Effector memory CD8-positive, alpha-beta T cell (primary cell): ENCODE measurements at places on chromosomes 6 and 20.

GRCh38 chr6:168160506-168161370 lies 81.7 kb upstream of the FRMD1 start:
- no peak overlapping the region for H3K4me3 ChIP-seq
- H3K27ac ChIP-seq: no peak overlapping the region
- H3K36me3 ChIP-seq: no peaks in the 10 kb centered on the region
- peaks cover 36% of the 10 kb centered on the region for H3K27me3 ChIP-seq
- no peak for DNase-seq
- H3K4me1 ChIP-seq: no peaks in the 10 kb centered on the region

GRCh38 chr20:1375515-1375914 lies 17.3 kb downstream of the FKBP1A start:
- no peak for DNase-seq
- H3K4me1 ChIP-seq: peaks cover 55% of the 10 kb centered on the region
- H3K4me3 ChIP-seq: no peak overlapping the region
- H3K36me3 ChIP-seq: peaks cover 43% of the 10 kb centered on the region

GRCh38 chr6:26552640-26553188 lies 14.5 kb downstream of the HMGN4 start:
- no peak overlapping the region for H3K27ac ChIP-seq
- H3K4me3 ChIP-seq: no peak overlapping the region
- no peak for DNase-seq
- peaks cover 3% of the 10 kb centered on the region for H3K36me3 ChIP-seq

DNA sequence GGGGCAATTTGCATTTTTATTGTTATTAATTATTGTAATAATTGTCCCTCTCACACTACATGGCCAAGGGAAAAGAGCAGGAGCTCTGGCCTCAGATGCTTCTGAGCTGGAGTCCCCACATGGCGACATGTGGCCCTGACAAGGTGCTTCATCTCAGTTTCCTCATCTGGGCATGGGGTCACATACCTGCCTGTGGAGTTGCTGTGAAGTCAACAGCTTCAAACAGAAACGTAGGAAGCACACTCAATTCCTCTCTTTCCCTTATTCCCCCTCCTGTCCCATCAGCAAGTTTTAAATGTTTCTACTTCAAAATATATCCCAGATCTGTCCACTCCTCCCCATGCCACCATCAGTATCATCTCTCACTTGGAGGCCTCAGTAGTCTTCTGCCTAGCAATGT lies 8.7 kb downstream of the CPNE5 start:
- H3K27ac ChIP-seq: no peak overlapping the region
- peaks cover 3% of the 10 kb centered on the region for H3K36me3 ChIP-seq
- H3K4me3 ChIP-seq: no peak overlapping the region
- DNase-seq: no peak

- peaks cover 70% of the 10 kb centered on the region for H3K36me3 ChIP-seq
- no peaks in the 10 kb centered on the region for H3K27me3 ChIP-seq
- no peak overlapping the region for H3K4me3 ChIP-seq
- no peak for DNase-seq
- H3K4me1 ChIP-seq: no peaks in the 10 kb centered on the region
These were observed 28.8 kb upstream of the PLCG1 start for GRCh38 chr20:41108531-41108930.

DNA sequence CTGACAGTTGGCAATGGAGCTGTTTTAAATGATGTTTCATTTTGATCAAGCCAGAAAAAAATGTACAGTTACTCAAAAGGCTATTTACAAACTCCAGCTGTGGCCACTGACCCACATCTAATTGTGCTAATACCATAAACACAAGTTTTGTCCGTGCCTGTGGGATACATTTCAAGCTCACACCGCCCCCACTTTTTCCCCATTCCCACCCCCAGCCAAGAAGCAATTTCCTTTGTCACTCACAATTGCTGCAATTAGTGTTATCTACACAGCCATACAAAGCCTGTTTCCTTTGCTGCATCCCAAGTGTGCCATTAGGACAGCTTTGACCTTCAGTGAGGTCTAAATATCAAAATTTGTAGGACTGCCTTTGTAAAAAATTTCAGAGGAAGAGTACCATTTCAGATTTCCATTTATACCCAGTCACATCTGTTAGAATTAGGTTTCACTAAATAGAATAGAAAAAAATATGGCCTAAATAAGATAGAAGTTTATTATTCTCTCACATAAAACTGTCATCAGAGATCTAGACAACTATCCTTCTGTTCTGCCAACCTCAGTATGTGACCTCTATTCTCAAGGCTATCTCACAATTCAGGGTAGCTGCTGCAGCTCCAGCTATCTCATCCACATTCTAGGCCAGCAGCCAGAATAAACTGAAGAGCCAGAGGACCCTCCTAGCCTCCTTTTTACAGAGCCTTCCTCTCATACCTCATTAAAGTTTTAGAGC lies 202.6 kb downstream of the NFATC2 start:
- peaks cover 3% of the 10 kb centered on the region for H3K4me1 ChIP-seq
- H3K27me3 ChIP-seq: peaks cover 17% of the 10 kb centered on the region
- peaks cover 4% of the 10 kb centered on the region for H3K36me3 ChIP-seq
- H3K27ac ChIP-seq: no peak overlapping the region
- no peak overlapping the region for H3K4me3 ChIP-seq

DNA sequence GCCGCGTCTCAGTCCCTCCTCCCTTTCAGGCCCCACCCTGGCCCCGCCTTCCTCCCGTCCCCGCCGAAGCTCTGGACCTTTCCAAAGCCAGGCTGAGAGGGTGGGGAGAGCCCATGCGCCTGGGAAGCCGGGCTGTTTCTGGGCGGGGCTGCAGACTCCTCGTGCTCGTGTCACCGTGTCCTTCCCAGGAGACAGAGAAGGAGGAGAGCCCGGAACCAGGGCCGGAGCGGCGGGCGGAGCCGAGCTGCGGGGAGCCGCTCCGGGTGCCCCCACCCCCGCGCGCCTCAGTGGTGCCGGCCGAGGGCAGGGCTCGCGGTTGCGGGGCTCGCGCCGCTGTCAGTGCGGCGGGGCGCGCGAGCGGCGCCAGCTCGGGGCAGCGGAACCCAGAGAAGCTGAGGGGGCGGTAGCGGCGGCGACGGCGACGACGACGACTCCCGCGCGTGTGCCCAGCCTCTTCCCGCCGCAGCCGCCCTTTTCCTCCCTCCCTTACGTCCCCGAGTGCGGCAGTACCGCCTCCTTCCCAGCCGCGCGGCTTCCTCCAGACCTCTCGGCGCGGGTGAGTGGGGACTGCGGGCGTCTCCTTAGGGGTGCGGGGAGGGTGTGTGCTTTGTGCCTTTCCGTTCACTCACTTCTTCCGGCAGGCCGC lies at the start of gene RALY:
Gene RALY, plus strand, starts transcription at position 336 of the 646 bp plus-strand sequence. CDS start 78,164 bp downstream, outside the sequence.
- peaks cover 51% of the 10 kb centered on the region for H3K4me1 ChIP-seq
- H3K27me3 ChIP-seq: no peaks in the 10 kb centered on the region
- H3K27ac ChIP-seq: peak within 1 kb of the TSS; percentile 96
- H3K36me3 ChIP-seq: peaks cover 30% of the 10 kb centered on the region

DNA sequence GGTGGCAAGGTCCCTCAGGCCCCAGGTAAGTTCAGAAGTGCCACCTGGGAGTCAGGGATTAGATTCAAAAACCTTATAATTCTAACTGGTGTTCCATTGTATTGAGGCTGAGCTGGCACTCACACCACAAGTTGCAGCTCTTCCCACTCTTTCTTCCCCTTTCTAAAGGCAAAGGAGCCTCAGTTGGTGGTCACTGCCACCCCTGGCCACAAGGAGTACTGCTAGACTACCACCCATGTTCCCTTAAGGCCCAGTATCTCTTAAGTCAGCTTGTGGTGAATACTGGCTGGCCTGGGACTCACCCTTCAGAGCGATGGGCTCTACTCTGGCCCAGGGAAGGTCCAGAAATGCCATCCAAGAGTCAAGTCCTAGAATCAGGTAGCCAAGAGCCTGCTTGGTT lies 421.1 kb upstream of the KHDRBS2 start:
- no peaks in the 10 kb centered on the region for H3K27me3 ChIP-seq
- H3K27ac ChIP-seq: no peak overlapping the region
- no peaks in the 10 kb centered on the region for H3K36me3 ChIP-seq
- DNase-seq: no peak

GRCh38 chr6:148193063-148193680 lies 149.5 kb upstream of the SASH1 start:
- peaks cover 19% of the 10 kb centered on the region for H3K27me3 ChIP-seq
- no peak overlapping the region for H3K4me3 ChIP-seq

DNA sequence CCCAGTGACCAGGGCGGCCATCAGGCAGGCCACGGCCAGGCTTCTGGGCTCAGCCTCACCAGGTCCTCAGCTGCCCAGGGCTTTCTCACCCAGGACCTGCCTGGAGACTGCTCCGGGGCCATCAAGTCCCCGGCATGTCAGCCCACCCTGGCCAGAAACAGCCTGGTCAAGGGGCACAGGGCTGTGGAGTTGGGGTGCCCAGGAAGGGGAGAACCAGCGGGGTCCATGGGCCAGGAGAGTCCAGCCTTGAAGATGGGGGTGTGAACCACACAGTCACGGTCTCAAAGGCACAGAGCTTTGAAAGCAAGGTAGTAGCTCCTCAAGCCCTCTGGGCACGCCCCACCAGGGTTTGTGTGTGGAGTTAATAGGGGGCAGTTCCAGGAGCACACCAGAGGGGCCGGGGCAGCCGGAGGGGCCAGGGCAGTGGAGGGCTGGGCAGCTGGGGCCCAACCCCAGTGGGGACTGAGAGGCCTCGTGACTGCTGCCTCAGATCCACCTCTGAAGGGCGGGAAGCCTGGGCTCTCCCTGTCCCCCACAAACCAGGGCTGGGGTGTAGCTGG lies 48.0 kb upstream of the BHLHE23 start:
- no peak overlapping the region for H3K27ac ChIP-seq
- H3K4me1 ChIP-seq: no peaks in the 10 kb centered on the region
- no peak for DNase-seq
- H3K27me3 ChIP-seq: peaks cover 26% of the 10 kb centered on the region

GRCh38 chr20:57849121-57849520 lies 139.3 kb upstream of the PMEPA1 start:
- H3K27me3 ChIP-seq: peaks cover 11% of the 10 kb centered on the region
- no peak overlapping the region for H3K4me3 ChIP-seq
- DNase-seq: no peak
- H3K27ac ChIP-seq: no peak overlapping the region
- H3K36me3 ChIP-seq: peaks cover 3% of the 10 kb centered on the region

GRCh38 chr6:108872141-108872557 lies 23.9 kb downstream of the ARMC2 start:
- H3K36me3 ChIP-seq: peaks cover 16% of the 10 kb centered on the region
- H3K27ac ChIP-seq: peak overlapping the region; percentile 57
- peaks cover 42% of the 10 kb centered on the region for H3K4me1 ChIP-seq
- H3K27me3 ChIP-seq: no peaks in the 10 kb centered on the region

DNA sequence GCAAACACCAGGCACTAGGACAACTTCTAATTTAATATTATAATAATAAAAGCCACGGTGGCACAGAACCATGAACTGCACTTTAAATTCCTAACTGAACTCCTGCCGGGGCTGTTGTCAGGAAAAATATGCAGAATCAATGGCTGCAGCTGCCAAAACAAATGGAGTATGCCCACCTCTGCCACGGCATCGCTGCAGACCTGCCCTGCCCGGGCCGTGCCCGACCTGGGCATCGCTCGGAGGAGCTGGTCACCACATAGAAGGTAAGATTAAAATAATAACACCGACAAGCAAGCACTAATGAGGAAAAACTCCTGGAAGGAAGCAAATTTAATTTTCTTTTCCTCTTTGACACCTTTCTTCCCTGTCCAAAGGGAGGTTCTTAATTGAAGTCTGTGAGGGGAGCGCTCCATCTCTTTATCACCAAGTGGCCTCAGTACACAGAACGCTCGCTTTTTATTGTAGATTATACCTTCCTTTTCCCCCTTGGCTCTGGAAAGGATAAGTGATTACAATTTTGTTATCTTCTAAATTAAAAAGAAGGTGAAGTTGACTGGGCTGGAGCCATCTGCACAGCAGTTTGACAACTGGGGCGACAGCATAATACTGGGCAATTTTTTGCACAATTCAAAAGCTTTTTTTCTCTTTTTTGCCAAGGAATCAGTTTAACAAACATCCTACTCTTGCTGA lies 351.3 kb downstream of the ZFAND3 start:
- H3K27me3 ChIP-seq: no peaks in the 10 kb centered on the region
- DNase-seq: no peak
- H3K27ac ChIP-seq: no peak overlapping the region

GRCh38 chr6:6746333-6746969 lies 157.9 kb downstream of the LY86 start:
- no peak overlapping the region for H3K27ac ChIP-seq
- no peaks in the 10 kb centered on the region for H3K27me3 ChIP-seq

GRCh38 chr6:135280375-135281136 lies 99.4 kb downstream of the MYB start:
- DNase-seq: no peak
- no peak overlapping the region for H3K4me3 ChIP-seq
- H3K27ac ChIP-seq: no peak overlapping the region
- no peaks in the 10 kb centered on the region for H3K4me1 ChIP-seq

DNA sequence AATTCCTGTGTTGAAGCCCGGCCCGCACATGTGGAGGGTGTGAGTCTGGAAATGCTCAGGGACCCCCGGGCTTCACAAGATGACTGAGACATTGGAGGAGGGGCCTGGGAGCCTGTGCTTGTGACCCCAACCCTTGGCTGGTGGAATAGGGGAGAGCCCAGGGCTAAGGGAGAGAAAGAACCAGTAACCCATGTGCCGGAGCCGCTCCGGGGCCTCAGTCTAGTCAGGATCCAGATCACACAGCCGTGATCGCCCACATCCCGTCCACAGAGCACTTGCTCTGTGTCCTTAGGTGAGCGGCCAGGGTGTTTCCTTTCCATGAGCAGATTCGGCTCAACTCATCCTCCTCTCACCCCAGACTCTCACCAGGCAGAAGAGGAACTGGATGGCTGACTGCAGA lies 152.3 kb upstream of the RPS6KA2 start:
- no peak overlapping the region for H3K4me3 ChIP-seq
- H3K36me3 ChIP-seq: peaks cover 3% of the 10 kb centered on the region
- no peaks in the 10 kb centered on the region for H3K27me3 ChIP-seq
- no peaks in the 10 kb centered on the region for H3K4me1 ChIP-seq
- DNase-seq: no peak

DNA sequence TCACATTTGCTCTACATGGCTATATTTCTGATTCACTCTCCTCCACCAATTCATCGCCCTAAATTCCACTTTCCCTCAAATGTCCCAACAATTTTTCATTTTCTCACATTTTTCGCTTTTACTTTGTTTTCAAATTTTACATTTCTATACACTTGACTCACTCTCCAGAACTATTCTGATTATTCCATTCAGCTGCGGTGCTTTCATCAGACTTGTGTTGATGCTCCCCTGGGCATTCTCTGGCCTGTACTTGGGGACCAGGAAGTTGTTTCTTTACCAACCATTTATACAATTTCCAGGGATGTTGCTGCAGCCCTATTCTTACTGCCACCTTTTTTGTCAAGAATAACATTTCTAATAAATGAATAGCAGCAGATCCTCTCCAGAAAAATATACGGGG lies 444.8 kb downstream of the MAFB start:
- H3K4me3 ChIP-seq: no peak overlapping the region
- no peaks in the 10 kb centered on the region for H3K36me3 ChIP-seq
- DNase-seq: no peak
- no peaks in the 10 kb centered on the region for H3K27me3 ChIP-seq

GRCh38 chr6:73870907-73871306 lies 174.9 kb downstream of the CD109 start:
- H3K4me3 ChIP-seq: no peak overlapping the region
- H3K27ac ChIP-seq: no peak overlapping the region
- DNase-seq: no peak
- H3K27me3 ChIP-seq: peaks cover 6% of the 10 kb centered on the region
- H3K36me3 ChIP-seq: no peaks in the 10 kb centered on the region
- H3K4me1 ChIP-seq: no peaks in the 10 kb centered on the region

- no peak overlapping the region for H3K27ac ChIP-seq
- H3K4me3 ChIP-seq: no peak overlapping the region
- no peak for DNase-seq
- H3K4me1 ChIP-seq: no peaks in the 10 kb centered on the region
These were observed 202.0 kb downstream of the RNGTT start for GRCh38 chr6:88761237-88762031.
